ENCODE measurements at places on chromosomes 5 and 9.

DNA sequence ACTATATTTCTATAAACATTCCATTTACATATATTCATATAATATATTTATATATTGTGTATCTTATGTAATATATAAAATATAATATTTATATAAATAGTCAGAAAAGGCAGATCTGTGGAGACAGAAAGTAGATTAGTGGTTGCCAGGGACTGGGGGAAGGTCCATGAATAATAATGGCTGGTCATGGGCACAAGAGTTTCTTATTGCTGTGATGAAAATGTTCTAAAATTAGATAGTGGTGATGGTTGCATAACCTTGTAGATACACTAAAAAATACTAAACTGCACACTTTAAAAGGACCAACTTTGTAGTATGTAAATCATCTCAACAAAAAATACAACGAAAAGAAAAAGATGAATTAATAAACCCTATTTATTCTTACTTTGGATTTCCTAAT, 47.3 kb downstream of the NUP155 start:
- no peak for DNase-seq

- DNase-seq = no peak
Measured at GRCh38 chr9:96660692-96661248, 5.7 kb upstream of the PRXL2C start.

DNA sequence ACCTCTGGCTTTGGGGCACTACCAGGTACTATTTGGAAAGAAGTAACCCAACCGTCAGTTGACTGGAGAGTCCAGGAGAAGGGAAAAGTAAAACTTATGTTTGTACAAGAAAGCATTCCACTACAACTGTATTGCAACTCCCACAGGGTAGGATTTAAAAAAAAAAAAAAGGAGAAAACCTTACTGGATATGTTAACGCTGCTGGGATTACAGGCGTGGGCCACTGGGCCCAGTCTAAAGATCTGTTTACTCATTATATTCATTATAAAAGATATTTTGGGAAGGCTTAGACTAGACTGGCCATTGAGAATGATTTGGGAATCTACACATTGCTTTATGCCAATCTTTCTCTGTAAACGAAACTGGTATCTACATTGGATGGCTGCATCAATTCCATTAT, 86.6 kb downstream of the USP20 start:
- DNase-seq = no peak

DNA sequence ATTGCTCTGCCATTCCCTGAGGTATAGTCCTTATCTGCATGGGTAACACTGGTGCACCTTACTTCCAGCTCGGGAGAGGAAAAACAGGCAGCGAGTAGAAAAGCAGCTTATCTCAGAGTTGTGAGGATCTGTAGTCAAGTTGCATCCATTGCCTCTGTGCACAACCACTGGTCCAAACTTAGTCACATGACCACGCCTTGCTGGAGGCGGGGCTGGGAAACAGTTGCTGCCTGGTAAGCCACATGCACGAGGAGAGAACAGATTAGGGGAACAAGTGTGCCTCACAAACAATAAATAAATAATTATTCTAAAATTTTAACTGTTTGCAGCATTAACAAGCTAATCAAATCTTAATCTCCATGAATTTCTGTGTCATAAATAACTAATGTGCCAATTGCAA, 18.6 kb downstream of the ZNF622 start:
- no peak for DNase-seq

GRCh38 chr9:70046274-70047070, 2.8 kb downstream of the MAMDC2 start:
- DNase-seq = no peak

DNA sequence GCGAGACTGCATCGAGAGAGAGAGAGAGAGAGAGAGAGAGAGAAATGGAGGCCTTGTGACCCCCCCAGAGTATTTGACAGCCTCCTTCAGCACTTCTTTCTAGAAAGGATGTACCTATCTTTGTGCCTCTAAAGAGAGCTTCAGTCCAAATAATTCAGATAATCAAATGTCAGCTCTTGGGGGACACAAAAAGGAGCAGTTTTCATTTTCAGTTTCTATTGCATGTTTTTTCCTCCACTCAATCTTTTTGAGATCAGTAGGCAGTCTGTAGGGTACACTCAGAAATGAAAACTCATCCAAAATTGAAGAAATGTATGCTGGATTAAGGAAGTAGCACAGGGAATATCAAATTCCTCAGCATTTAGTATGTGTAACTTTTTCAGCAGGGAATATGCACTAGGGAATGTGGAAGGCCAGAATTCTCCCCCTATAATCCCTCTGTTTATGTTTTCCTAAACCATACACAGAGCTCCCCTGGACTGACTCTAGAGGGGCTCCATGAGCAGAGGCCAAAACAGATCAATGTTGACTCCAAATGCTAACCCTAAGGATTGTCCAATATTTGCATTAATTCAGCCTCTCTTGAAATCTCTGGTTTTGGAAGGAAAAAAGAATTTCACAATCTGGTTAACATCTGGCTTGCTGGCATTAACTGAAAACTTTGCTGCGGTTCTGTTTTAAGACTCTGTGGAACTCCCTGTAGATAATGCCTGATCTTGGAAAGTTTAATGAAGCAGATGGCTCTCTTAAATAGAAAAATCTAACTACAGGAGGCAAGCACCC, 250.1 kb downstream of the CEMIP2 start:
- no peak for DNase-seq

- DNase-seq = no peak
Measured at GRCh38 chr9:72140586-72140985, 8.7 kb upstream of the GDA start.

GRCh38 chr5:40446910-40447309, 232.8 kb upstream of the PTGER4 start:
- no peak for DNase-seq

- DNase-seq = no peak
Measured at GRCh38 chr9:87276327-87276841, 221.3 kb upstream of the DAPK1 start.

DNA sequence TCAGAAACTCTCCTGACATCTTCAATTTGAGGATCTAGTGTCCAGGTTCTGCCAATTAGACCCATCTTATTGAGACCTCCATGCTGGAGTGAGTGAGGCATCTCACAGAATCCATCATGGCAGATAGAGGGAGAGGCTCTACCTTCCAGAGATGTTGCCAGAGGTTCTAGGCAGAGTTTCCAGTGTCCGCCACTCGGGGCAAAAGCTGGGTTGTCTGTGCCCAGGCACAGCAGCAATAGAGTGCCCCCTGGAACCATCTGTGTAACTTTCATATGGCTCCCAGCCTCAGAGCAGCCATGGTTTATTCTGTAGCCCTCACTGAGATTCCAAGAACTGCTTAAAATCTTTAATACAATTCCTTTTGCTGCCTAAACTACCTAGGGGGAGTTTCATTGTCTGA, 16.6 kb upstream of the CCDC112 start:
- DNase-seq = no peak

- no peak for DNase-seq
Measured at GRCh38 chr5:31990081-31990650, 184.0 kb downstream of the GOLPH3 start.

DNA sequence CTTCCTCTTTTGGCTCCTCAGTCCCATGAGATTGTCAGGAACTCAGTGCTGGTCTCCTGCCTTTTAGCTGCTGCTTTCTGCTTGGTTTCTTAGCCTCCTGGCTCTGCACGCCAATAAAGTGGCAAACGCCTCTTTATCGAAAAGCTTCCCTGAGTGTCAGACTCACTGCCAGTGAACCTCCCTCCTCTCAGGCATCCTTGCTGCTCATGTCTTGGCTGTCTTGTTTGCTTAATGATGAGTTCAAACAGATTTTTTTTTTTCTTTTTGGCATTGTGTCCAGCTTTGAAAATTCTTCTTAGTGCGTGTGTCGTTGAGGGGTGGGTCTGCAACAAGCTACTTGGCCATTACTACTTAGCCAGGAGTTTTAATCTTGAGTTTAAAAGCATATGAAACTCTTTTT, 14.9 kb downstream of the RASGRF2 start:
- no peak for DNase-seq

- no peak for DNase-seq
Measured at GRCh38 chr5:112885001-112885400, 23.9 kb downstream of the SRP19 start.

Data from stimulated activated CD8-positive, alpha-beta memory T cell treated with anti-CD3 and anti-CD28 coated beads, Interleukin-7, amount 100 ng/mL, for 4 hours (primary cell).